ENCODE measurements at places on chromosomes 1 and 21. TPM values are rescaled to one million over a fixed set of nuclear protein-coding genes. Genes with fewer than 3 reads are reported as not detected.

The DIO1 gene
- not detected for total RNA-seq

The RGS7 gene
- not detected for total RNA-seq

The STPG1 gene
- total RNA-seq, result 12.2 TPM

The CCSAP gene
- total RNA-seq, result 12.0 TPM

The ADCY10 gene
- 0.26 TPM for total RNA-seq

The GPATCH2 gene
- total RNA-seq, result 28.5 TPM

The PRAMEF13 gene
- total RNA-seq, result not detected

The ADAMTS5 gene
- 170 TPM for total RNA-seq

The NT5C1A gene
- not detected for total RNA-seq

The CCDC27 gene
- total RNA-seq, result not detected

The SELL gene
- 1.0 TPM for total RNA-seq

The WNT9A gene
- 0.52 TPM for total RNA-seq

The C1orf185 gene
- not detected for total RNA-seq

The GPR61 gene
- under 0.01 TPM for total RNA-seq

The C8A gene
- total RNA-seq, result not detected

All from articular chondrocyte of knee joint (primary cell).